Neuronal stem cell (in vitro differentiated cells): ENCODE measurements at places on chromosomes 5 and 9.

- no peak for DNase-seq
Measured at GRCh38 chr5:78888580-78889368, 96.3 kb downstream of the ARSB start.

DNA sequence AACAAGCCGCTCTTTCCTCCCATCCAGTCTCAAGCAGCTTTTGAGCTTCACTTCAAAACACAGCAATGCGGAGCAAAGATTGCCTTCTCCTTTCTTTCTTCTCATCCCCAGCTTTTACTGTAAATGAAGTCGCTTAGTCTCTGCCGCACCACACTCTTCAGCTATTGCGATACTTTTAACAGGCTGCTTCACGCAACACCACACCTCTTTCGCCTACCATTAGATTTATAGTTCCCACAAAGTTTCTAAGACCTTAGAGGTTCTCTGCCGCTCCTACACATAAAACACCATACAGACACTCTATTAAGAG lies 711 bp downstream of the PGGT1B start:
- no peak for DNase-seq

DNA sequence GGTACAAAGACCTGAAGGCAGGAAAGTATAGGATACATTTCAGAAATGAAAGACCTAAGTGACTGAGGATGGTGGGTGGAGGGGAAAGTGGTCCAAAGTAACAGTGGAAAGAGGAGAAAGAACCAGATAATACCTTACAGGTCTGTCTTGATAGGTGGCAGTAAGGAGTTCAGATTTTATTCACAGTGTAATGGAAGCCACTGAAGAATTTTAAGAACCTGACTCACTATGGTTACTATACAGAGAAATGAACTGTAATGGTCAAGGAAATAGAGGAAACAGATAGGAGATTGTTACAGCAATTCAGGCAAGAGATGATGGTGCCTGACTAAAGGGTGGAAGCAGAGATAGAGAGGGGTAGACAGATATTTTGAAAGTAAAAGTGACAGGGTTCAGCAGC lies 46.5 kb downstream of the EPB41L4A start:
- no peak for DNase-seq

GRCh38 chr5:138844812-138845513 lies 30.2 kb downstream of the LRRTM2 start:
- no peak for DNase-seq

GRCh38 chr9:91555132-91555531 lies 131.5 kb upstream of the NFIL3 start:
- DNase-seq = no peak

- no peak for DNase-seq
Measured at GRCh38 chr5:107518616-107519015, 152.1 kb downstream of the EFNA5 start.

- DNase-seq = no peak
Measured at GRCh38 chr9:137319739-137320551, 17.9 kb upstream of the NRARP start.

DNA sequence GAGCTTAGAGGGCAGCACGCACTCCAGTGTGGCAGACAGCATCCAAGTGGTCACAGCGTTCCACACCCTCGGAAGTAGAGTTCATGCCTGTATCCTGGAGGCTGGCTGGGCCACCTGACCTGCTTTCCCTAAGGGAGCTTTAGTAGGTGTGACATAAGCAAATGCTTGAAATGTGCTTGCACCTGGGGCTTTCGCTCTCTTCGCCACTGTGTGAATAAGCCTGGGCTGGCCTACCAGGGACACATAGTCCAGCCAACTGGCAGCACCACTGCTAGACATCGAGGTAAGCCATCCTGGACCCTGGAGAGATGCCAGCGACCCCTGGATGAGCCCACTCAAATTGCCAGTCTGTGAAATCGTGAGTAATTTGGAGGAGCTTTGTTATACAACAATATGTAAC lies 24.9 kb upstream of the IRX4 start:
- DNase-seq = no peak

DNA sequence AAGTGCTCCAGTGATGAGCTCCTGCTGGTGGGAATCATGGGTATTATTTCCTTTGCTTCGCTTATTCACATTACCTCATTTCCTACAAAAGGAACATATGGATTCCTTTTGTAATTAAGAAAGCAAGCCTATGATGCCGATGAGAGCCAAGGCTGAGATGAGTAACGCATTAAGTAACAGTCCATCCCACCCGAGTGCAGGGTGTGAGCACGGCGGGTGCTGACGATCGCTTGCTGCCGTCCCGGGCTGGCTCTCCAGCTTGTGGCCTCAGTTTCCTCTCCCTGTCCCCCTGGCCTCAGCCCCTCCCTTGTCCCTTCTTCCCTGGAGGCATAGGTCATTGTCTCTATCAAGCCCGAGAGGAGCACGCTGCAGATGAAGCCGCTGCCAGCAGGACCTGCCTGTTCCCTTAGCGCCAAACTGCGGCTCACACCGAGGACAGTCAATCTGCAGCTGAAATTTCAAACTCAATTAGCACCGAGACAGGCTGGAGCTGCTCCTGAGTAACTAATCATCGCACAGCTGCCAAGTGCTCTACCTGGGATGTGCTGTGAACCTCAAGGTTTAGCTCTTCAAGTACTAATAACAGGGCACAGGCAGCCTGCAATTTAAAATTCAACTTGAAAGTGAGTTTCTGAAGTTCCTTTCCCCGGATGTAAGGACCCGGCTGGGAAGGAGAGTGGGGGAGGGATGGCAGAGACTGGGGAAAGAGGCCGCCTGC lies 115.2 kb upstream of the RAPGEF1 start:
- no peak for DNase-seq

GRCh38 chr5:178287091-178287790 lies 54.6 kb upstream of the PHYKPL start:
- DNase-seq = no peak

DNA sequence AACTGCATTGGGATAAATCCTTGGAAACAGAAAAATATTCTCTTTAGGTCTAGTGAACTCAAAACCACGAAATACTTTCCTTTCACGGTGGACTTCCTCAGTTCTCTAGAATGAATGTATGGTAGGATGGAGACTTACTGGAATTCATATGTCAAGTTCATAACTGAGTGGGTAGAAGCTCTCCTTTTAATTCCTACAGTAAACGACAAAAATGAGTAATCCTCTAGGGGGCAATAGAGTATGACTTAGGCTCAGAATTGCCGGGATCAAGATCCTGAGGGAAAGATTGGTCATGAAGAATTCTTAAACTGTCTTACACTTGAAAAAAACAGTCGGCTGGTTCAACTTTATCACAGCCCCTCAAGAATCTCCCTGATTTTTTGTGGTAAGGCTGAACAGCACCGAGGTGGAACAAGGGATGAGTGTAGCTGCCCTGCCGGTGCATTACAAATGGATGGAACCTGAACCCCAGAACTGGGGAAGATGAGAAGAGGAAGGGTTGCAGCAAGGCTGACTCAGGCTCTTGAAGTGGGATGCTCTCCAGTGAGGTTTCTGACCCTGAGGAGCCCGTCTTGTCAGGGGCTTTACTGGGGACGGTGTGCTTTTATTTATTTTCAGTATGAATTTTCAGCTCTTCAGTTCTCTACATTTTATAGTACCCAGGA lies 14.0 kb upstream of the LOX start:
- peak; percentile 29 for DNase-seq

DNA sequence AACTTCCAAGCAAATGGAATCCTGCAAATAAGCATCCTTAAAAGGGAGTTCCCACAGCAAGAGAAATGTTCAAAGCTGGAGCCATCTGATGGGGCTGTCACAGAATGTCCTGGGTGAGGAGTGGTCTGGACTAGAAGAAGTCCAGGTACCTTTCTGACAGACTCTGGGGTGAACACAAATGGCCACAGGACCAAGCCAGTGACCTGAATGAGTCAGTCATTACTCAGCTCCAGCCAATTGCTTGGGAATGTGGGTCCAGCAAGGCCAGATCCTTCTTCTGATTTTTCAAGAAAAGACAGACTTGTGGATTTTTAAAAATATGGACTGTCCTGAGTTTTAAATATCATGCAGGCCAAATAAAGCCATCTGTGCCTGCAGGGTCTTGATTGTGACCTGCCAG lies 30.1 kb downstream of the GALNT10 start:
- no peak for DNase-seq

- no peak for DNase-seq
Measured at GRCh38 chr5:76849419-76850291, at the start of gene S100Z. Gene S100Z (plus strand): TSS chr5:76850014. CDS start chr5:76875360, 25,346 bp downstream.

GRCh38 chr5:37696190-37697021 lies 143.4 kb downstream of the GDNF start:
- no peak for DNase-seq

DNA sequence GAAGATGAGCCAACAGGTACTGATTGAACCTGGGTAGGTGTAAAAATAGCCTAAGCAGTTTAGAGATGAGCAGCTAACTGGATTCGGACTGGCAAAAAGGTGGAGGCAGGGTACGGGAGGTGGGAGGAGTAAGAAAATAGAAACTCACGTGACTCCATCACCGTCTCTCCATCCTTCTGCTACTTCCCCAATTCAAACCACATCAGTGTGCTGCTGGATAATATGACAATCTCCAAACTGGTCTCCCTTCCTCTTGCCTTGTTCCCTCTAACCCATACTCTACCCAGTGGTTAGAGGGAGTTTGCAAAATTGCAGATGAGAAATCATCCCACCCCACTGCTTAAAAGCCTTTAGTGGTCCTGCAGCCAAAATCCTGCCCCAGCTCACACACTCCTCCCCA lies 42.7 kb downstream of the RIGI start:
- no peak for DNase-seq
